Mesenteric fat pad (tissue), 1 donor: ENCODE measurements at places on chromosomes 7 and 10. TPM values are rescaled to one million over a fixed set of nuclear protein-coding genes. Genes with fewer than 3 reads are reported as not detected.

DNA sequence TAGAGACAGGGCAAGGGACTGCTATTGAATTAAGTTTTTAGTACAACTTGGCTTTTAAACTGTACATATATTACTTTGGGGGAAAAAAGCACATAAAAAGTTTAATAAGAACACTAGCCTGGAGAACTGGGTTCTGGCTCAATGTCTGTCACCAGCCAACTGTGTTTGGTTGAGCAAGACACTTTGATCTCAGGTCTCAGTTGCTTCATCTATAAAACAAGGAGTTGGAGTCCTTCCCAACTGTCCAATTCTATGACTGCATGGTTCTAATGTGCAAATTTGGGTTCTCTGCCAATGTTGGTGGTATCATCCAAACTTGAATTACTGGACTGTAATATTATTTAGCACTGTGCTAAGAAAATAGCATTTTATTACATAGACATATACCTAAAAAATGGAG is 50.3 kb downstream of the ATXN7L1 start:
- no peak for DNase-seq

TMEM213 gene
- total RNA-seq, result not detected

SFTPA1 gene
- not detected for total RNA-seq

ATP6V0A4 gene
- not detected for total RNA-seq

PNLIP gene
- total RNA-seq, result 1.5 TPM

DNA sequence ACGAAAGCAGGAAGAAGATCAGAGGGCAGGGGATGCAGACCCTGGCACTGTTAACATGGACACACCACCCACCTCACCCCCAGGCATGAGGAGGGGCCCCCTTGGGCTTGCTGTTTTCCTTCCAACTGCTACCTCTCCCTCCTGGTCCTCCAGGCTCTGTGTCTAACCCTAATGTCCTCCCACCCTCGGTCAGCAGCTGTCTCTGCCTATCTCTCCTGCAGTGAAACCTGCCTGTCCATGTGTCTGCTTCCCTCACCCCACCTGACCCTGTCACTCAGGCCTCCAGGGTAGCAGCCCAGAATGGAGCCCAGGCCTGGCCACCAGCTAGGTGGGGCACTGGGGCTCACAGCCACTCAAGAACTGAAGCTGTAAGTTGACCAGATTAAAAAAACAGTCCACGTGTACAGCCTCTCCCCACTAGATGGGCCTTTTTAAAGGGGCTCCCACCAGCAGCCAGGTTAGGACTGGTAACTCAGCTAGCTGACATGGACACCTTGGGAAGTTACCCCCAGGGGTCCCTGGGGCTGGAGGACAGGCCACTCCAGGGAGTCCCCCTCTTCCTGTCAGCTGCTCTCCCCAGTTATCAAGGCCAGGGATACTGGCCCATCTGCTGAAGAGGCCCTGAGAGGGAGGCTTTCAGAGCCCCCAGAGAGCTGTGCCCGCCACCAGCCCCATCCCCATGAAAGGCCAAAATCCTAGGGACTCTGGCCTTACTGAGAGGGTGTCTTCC is 1.5 kb downstream of the SMARCD3 start:
- no peak for DNase-seq

TMEM225B gene
- 0.55 TPM for total RNA-seq

MRPS33 gene
- 41.9 TPM for total RNA-seq

DNA sequence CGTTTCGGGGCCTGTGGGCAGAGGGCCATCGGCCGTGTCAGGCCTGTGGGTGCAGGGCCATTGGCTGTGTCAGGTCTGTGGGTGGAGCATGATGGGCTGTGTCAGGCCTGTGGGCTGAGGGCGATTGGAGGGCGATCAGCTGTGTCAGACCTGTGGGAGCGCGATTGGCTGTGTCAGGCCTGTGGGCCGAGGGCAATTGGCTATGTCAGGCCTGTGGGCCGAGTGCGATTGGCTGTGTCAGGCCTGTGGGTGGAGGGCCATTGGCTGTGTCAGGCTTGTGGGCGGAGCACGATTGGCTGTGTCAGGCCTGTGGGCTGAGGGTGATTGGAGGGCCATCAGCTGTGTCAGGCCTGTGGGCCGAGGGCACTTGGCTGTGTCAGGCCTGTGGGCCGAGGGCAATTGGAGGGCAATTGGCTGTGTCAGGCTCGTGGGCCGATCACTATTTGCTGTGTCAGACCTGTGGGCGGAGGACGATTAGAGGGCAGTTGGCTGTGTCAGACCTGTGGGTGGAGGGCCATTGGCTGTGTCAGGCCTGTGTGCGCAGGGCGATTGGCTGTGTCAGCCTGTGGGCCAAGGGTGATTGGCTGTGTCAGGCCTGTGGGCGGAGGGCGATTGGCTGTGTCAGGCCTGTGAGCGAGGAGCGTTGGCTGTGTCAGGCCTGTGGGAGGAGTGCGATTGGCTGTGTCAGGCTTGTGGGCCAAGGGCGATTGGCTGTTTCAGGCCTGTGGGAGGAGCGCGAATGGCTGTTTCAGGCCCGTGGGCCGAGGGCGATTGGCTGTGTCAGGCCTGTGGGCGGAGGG is 54.1 kb downstream of the DYNC2I1 start:
- no peak for DNase-seq

SLC13A1 gene
- not detected for total RNA-seq

DNA sequence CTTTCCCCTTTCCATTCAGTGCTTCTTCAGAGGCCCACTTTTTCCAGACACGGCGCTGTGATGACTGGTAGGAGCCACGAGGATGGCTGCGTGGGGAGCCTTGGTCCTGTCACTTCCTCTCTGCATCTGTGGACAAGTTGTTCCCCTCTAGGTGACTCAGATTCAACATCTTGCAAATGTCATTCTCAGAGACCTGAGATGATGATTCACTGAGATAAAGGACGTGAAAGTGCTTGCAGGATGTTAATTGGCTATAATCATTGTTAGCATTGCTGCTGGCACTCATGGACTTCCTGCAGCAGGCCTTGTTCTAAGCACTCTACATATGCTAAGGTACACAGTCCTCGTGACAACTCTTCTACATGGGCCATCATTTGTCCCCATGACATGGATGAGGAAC is 489.8 kb upstream of the ZMIZ1 start:
- no peak for DNase-seq

DNA sequence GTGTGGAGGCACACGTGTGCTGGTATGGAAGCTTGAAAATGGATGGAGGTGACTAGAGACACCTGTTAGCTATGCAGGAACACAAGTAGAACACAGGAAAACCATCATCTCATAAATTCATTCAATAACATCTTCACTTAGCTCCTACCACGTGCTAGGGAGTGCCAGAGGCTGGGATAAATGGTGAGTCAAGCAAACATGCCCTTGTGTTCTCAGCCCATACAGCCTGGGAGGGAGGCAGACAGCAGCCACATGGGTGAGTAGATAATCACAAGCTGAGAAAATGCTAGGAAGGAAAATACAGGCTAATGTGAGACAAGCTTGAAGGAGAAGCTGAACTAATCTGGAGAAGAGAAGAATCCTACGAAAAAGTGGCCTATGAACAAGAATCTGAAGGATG is 468.0 kb upstream of the ZMIZ1 start:
- no peak for DNase-seq

- peak; percentile 55 for DNase-seq
Measured at GRCh38 chr10:116800286-116800929, 48.9 kb upstream of the ENO4 start.

DNA sequence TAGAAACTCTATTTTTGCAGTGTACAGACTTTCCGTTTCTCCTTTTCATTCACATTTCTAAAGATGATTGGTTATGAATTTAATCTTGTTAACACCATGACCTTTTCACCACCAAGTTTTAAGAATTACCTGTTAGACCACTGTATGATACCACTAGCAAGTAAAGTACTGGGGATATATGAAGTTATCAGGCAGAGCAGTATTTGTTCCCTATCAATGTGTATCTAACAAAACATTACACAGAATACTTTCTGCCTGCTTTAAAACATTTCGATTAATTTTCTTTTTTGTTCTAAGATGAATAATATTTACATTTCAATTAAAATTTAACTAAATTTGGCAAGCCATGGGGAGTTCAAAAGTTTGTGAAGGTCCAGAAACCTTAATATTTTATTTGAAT is 49.9 kb upstream of the AHR start:
- DNase-seq, result no peak

CYP26C1 gene
- 0.22 TPM for total RNA-seq

NUTM2A gene
- 1.1 TPM for total RNA-seq

DNA sequence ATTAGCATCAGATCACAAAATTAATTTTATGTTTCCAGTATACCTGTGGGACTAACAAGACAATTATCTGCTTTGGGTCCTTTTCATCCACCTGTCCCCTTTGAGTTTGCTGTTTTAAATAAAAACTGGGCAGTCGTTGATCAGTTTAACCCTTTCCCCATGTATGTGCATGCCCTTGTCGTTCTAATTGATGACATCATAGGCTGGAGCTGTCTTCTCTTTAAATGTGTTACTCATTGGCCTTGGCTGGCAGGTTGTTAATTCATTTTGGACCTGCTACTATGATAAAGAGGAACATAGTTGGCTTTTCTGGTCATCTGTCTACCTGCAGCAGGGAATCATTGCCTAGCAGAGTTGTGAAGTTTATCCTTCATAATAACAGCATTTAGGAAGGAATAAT is 53.8 kb downstream of the TASOR2 start:
- no peak for DNase-seq

- DNase-seq, result no peak
Measured at GRCh38 chr10:48291190-48291589, 15.3 kb upstream of the MAPK8 start.
